ENCODE measurements at places on chromosomes 3 and 15. TPM values are rescaled to one million over a fixed set of nuclear protein-coding genes. Genes with fewer than 3 reads are reported as not detected.

DNA sequence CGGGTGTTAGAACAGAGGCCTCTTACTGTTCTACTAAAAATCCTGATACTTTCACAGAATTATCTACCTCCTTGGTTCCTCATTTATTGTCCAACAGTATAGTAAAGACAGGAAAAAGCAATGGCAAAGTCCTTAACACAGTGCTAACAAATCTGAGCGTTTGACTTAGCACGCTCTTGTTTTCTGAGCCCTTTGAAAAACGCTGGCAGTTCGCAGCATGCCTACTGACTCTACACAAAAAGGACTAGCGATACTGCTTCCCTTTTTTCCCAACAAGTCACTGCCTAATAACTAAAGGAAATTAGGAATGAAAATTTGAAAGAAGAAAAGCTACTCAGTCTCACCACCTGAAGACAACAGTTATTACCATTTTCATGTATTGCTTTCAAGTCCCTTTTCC, 34.8 kb upstream of the CEMIP start:
- no peak for DNase-seq

DNA sequence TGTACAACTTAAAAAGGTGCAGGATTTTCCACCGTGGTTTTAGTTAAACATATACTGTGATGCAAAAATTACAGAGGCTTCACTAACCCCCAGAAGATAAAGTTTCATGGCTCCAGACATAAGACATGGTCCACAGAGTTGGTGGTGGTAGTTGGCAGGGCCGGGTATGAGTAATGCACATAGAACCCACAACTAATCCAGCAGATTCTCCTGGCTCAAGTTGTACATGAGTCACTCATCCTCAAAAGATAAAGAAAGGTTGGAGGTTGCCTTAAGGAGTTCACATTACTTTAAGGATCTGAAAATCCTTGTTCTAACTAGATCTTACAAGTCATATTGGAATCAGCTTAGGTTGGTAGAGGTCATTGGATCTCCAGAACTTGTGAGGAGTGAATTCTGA, 98.3 kb upstream of the ZBTB20 start:
- DNase-seq, result no peak

GRCh38 chr15:88877906-88878305, 17.4 kb downstream of the HAPLN3 start:
- no peak for DNase-seq

DNA sequence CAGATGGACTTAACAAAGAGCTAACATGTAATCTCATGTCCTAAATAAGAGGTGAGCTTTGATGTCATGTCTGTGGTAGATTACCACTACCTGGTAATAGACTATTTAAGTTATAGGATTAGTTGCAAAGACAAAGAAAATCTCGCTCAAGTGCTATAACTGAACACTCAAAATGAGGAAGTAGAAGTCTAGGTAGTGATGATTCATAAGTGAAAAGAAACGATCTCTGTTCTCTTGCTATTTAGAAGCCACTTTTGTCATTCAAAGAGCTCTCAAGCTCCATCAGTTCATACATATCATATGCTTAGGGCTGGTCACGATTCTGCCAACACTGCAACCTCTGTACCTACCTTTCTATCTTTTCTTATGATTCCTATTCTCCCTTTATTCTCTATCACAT, 110.9 kb downstream of the EDEM1 start:
- DNase-seq, result no peak

The LRRC15 gene
- total RNA-seq, result 1.7 TPM

GRCh38 chr3:33915796-33916546, 117.5 kb downstream of the PDCD6IP start:
- peak; percentile 15 for DNase-seq

DNA sequence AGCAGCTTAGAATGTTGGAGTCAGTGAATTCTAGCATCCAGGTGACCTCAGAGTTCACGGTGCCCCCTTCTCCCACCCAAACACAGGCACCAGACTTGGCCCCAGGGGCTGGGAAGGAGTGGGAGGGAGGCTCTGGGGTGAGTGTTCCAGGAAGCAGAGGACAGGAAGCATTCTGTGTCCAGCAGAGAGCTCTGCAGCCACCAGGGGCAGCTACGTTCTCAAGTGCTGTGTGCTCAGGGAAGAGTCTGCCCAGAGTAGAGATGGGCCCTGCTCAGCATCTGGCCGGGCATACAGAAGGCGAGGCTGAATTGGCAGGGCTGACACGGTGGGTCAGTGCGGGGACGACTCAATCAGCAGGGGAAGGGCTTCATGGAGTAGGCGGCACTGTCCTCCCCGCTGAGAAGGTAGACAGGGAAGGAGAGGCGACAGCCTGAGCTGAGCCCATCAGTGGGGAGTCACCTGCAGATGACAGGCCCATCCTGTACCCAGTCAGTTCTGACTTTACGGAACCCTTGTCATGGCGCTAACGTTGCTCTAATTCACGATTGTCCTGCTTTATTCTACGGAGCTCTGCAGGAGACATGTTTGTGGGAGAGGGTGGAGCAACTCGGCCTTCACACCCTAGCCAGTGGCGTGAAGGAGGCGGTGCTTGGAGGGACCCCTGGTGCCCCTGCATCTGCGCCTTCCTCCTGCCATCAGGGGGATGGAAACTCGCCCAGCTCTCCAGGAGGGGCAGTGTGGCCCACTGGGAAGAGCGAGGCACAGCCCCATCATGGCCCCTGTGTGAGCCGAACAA, 82.2 kb downstream of the C3orf70 start:
- peak; percentile 30 for DNase-seq

DNA sequence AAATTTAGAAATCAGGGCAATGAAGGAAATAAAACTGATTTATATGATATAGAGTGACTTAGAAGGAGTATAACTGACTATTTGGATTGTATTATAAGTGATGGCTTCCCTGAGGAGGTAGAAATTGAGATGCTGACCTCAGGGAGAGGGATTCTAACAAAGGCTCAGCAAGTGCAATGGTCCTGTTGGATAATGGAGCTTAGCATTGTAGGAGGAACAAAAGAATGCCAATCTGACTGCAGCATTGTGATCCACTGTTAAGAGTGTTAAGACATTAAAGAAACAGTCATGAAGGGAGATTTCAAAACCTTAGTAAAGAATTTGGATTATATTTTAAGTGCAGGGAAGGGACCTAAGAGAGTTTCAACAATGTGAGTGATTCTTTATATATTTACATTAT, 158.4 kb upstream of the NAALADL2 start:
- DNase-seq, result no peak

GRCh38 chr3:189305412-189305811, 133.6 kb downstream of the TPRG1 start:
- DNase-seq, result no peak

GRCh38 chr3:53495520-53496391, 1.3 kb downstream of the CACNA1D start:
- no peak for DNase-seq

DNA sequence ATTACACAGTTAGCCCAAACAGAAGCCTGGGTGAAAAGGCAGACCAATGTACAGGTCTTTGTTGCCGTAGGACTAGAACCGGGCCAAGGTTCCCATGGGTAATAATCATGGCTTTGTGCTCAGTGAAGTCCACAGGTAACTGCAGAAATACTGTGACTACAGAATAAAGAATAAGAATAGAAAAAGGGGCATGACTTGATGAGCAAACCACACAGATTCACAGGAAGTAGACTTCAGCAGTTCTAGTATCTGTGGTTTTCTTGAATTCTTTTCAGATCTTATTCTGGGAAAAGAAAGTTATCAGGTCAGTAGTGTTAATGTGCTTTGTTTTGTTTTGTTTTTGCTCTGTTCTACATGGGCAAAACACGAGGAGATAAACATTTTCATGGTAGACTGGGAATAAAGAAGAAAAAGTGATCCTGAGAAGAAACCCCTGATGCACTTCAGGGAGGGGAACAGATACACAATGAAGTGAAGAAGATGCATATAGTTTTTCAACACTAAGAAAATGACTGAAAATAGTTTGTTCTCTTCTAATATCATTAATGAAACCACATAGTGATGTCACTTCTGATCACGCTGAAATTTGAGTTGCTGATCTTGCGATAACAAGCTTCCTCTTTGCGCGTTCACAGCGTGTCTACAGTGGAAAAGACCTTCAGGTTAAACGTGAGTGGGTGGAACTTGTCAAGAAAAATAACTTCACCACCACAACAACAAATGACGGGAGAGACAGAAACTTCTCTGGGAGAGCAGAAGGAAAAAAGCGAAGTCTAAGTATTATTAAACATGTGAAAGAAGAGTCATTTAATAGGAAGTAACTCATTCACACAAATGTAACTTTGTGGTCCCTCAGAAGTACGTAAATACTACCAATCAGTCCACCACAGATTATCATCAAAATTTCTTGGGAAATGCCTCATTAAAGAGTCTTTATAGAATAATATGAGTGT, 315.8 kb upstream of the SATB1 start:
- DNase-seq, result peak; percentile 55

The FANCD2OS gene
- not detected for total RNA-seq

- peak; percentile 29 for DNase-seq
Measured at GRCh38 chr3:162367429-162368260, 871.0 kb downstream of the OTOL1 start.

The CAPN3 gene
- 207 TPM for total RNA-seq

- no peak for DNase-seq
Measured at GRCh38 chr3:106204160-106204868, 335.5 kb upstream of the CBLB start.

Data from muscle of leg (tissue), 16 donors.